ENCODE measurements at places on chromosomes 12 and 14.

DNA sequence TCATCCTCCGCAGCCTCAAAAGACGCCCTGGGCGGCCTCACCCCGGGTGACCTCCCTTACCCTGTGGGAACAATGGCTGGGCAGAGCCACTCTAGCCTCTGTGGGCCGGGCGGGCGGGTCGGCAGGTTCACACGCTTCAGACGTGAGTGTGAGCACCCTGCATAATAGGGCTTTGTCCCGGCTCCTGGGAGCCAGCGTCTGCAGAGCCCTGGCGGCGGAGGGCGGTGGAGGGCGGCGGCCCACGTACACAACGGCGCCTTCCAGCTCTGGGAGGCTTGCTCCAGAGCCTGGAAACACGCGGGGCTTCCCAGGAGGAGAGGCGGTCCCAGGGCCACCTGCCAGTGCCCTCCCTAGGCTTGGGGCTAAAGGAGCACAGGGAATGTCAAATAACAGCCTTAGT, 205.6 kb downstream of the BCL11B start:
- DNase-seq = no peak

GRCh38 chr14:92411941-92412340, 89.0 kb downstream of the SLC24A4 start:
- no peak for DNase-seq

GRCh38 chr14:83733670-83734069, 1796.3 kb upstream of the FLRT2 start:
- no peak for DNase-seq

GRCh38 chr14:92207012-92207927, 85.5 kb downstream of the CPSF2 start:
- DNase-seq = no peak

- no peak for DNase-seq
Measured at GRCh38 chr12:25819691-25820090, 138.8 kb upstream of the RASSF8 start.

- no peak for DNase-seq
Measured at GRCh38 chr14:37585101-37585511, 9.9 kb downstream of the FOXA1 start.

GRCh38 chr14:21352587-21352986, 31.2 kb downstream of the SUPT16H start:
- no peak for DNase-seq

DNA sequence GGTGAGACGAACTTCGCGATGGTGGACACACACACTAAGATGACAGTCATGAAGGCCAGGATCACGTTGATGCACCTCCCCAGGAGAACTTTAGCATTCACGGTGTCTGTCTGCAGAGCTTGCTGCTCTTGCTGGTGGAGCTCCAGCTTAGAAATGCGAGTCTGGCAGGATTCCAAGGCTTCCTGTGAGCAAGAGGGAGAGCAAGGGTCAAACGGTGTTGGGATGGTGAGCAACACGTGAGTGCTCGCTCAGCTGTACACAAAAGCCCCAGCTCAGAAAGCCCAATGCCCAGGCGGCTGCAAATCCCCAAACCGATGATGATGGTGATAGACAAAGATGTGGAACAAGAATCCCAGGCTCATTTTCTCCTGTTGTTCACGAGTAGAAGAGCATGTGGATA, 78.8 kb downstream of the TMCC3 start:
- peak; percentile 37 for DNase-seq

GRCh38 chr12:122449317-122449716, 26.8 kb upstream of the CLIP1 start:
- DNase-seq = peak; percentile 66
